AG04450 (cell line): ENCODE measurements at places on chromosomes 5 and 9.

GRCh38 chr9:110891760-110892159 lies 146.5 kb downstream of the LPAR1 start:
- no peak for DNase-seq

DNA sequence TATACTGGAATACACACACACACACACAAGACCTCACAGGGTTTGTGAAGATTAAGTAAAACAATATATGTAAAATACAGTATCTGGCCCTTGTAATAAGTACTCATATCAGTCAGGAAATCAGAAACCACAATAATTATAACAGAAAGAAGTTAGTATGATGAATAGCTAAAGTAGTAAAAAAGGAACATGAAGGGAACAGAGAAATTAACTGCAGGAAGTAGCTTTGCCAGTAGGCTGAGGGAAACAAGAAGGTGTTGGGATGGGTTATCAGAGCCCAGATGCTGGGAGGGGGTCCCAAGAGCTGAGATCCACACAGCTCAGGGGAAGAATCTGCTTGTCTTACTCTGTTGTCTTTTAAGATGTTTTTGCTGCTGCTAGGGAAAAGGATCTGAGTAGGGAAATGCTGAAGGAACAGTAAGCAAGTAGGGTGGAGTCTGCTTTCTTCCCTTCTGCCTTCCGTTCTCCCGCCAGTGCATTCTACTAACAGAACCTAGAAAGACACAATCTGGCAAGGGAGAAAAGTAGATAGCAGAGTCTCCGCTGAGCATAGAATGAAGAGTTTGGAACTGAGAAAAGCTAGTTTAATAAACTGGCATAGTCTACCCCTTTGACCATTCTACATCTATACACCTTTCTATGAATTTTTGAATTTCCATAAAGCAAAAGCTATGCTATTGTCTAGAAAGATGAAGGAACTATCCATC lies 55.3 kb upstream of the ALDH1A1 start:
- no peak for DNase-seq

DNA sequence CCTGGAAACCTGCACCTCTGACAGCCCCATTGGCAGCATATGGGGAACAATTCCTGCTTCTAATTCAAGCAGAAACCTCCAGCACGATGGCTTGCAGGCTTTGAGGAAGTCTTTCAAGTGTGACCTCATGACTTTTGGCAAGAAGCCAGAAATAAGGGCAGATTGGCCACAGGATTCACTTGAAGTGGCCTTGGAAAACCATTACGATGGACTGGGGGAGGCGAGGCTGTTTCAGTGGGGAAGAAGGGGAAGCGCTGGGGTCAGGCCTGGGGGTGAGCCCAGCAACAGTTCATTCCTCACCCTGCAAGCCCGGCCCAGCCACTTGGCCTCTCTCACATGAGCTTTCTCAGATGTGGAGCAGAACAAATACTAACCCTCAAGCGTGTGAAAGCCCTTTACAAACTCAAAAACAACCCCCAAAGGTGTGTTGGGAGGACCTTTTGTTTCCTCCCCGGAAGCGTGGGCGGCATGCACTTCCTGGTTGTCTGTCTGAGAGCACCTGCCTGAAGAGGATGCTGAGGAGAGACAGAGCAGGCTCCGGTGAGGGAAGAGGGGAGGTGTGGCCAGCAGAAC lies 26.9 kb upstream of the EEIG1 start:
- DNase-seq, result no peak

DNA sequence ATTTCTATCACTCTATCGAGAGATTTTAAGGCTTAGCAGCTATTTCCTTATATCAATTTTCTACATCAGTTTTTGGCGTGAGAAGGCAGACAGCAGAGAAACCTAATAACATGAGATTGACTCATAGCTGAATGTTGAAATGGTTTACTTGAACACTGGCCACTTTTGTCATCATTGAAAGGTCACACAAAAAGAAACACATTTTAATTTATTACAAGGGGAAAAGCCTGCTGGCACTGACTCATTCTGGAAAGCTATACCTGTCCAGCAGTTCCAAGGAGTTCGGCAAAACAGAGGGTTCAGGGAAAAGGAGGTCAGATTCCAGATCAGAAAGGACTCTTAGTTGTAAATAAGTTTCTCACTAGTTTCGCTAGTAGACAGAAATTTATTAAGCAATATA lies 566.4 kb downstream of the DNAH5 start:
- no peak for DNase-seq

- no peak for DNase-seq
Measured at GRCh38 chr9:137816531-137817235, 60.9 kb upstream of the CACNA1B start.

GRCh38 chr5:123422433-123423277 lies 548 bp downstream of the CEP120 start:
- no peak for DNase-seq

DNA sequence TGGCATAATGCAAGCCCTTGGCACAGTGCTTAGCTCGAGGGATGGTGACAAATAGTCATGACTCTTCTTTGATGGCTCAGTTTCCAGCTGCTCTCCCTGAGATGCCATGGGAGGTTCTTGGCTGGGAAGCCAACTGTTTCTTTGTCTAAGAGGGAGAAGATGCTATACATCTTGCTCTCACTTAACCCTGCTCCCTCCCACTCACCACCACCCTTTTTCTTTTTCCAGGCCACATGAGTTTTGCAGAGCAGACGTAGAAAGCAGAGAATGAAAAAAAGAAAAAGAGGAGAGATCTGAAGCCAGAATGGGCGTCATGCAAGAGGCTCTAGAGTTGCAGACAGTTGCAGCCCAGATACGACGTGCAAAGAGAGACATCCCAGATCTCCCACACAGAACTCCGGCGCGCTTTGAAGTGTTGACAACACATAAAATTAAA lies 160.5 kb downstream of the FGF18 start:
- DNase-seq, result no peak

GRCh38 chr5:170284231-170284630 lies 13.3 kb downstream of the LCP2 start:
- DNase-seq, result no peak

DNA sequence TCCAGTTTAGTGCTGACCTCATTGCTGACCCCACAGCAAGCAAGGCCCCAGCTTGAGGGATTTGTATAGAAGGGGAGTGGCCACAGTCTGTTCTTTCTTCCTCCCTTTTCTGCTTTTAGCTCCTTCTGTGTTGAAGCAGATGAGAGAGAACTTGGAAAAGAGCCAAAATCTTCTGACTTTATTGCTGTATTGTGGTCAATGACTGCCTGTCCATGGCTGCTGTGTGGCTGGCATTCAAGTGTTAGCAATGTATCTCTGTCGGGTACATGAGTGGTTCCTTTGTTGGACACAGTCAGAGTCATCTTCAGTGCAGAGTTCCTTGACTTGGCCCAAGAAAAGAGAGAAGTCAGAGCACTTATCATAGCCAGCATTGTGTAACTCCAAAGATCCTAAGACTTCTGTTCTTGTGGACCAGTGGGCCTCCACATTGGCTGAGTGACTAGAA lies 154.1 kb downstream of the LRRC70 start:
- DNase-seq, result no peak

DNA sequence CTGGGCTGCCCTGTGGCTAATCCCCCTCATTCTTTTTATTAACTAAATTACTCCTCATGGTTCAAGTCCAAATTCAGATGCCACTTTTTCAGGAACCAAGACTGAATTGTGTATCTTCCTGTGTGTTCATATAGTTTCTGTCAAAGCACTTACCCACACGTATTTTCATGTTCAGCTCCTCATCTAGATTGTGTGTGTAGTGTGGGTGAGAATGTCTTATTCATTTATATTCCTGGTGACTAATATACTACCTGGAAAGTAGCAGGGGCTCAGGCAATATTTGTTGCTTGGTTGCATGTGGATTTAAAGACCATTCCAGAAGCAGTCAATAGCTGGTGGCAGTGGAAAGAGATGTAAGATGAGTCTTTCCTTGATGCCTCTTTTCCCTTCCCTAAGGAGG lies 48.5 kb upstream of the SRP19 start:
- no peak for DNase-seq
